ENCODE measurements at places on chromosomes 2 and 18.

DNA sequence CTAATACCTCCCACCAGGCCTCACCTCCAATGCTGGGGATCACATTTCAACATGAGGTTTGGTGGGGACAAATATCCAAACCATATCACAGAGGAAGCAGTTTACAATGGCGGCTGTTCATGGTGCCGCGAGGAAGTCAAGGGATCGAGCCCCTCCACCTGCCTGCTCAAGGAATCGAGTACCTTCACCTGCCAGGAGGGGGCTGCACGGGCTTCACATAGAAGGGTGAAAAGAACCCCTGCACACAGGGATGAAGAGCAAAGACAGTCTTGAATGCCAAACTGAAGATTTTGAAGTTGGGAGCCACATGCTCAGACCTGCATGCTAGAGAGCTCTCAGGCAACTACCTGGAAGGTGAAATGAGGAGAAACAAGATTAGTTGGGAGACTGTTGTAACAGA is 110.3 kb downstream of the KCNF1 start:
- no peak for DNase-seq

DNA sequence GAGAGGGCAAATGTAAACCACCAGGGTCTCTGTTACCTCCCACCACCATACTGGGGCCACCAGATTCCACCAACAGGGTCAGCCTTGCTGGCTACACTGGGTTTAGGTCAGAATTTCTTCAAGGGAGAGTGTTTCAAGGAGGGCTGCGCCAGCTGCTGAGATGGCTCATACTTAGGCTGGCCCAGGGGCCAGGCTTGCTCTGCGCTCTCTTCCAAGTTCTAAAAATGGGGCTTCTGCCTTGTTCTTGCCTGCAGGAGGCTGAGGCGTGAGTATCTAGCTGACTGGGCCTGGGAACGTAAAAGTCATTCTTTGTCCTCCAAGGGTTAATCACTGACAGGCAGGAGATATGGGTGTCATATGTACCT is 28.1 kb downstream of the MRPL33 start:
- no peak for DNase-seq

DNA sequence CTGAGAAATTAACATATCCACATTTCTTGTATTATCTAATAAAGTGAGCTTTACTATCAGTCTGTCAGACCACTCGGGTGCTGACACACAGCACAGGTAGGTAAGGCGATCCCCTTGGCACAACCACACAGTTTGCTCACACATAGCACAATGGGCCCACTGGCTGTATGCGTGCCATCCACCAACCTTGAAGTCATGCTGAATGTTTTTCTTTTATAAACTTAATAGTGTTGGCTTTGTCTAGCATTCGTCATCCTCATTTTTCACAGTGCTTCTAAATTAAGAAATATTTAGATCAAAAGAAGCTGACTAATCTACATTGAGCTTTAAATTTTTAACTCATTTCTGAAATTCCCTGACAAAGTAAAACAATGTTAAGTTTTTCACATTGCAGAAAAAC is 50.0 kb upstream of the PAPOLG start:
- DNase-seq, result no peak

- DNase-seq, result peak; percentile 6
Measured at GRCh38 chr18:42675810-42676209, 439.7 kb downstream of the RIT2 start.

GRCh38 chr2:101981504-101981903 is 10.3 kb upstream of the IL1R2 start:
- DNase-seq, result no peak

GRCh38 chr18:39935598-39935997 is 2019.4 kb upstream of the PIK3C3 start:
- no peak for DNase-seq

DNA sequence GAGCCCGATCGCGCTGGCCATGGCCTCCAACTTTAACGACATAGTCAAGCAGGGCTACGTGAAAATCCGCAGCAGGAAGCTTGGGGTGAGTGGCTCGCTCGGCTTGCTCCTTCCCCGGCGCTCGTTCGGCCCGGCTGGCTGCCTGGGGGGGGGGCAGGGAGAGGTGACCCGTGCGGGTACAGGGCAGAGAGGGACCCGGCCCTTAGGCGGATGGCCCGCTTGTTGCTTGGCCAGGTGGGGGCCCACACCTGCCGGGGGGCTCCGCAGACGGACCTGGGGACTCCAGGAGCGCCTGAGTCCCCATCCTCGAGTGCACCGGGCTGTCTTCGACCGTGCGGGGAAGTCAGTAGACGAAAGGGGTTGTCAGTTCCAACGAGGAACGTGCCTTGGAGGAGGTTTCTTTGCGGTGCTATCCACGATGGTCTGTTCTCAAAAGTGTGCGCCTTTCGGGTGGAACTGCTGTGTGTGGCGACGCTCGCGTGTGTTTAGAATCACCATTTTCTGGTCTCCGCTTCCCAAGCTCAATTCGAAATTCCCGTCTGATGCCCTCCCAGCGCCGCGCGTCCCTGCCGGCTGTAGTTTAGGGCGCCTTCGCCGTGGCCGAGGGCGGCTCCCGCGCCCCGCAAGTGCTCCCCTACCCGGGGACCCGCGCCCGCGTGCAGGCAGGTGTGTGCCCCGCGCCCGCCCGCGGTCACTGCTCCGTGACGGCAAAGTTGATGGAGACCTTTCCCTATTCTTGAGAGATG is 711 bp downstream of the DOK6 start:
- DNase-seq, result peak; percentile 18

DNA sequence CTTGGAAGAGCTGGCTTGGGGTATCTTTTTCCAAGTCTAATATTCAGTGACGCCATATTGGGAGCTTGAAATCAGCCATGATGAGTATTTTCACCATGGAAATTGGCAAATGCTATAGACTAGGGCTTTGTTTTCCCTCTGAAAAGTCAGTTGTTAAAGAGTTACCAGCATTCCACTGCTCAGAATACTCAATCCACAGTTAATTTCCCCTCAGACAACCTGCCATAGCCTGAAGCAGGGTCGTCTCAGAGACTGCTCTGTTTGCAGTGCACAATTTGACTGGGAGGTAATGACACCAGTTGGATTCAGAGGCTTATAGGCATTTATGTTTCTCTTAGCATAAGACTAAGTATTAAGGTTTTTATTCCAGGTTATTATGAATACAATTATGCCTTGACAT is 35.5 kb upstream of the TMEM200C start:
- DNase-seq, result no peak

GRCh38 chr18:64203295-64203694 is 54.4 kb upstream of the LINC00305 start:
- DNase-seq, result no peak

DNA sequence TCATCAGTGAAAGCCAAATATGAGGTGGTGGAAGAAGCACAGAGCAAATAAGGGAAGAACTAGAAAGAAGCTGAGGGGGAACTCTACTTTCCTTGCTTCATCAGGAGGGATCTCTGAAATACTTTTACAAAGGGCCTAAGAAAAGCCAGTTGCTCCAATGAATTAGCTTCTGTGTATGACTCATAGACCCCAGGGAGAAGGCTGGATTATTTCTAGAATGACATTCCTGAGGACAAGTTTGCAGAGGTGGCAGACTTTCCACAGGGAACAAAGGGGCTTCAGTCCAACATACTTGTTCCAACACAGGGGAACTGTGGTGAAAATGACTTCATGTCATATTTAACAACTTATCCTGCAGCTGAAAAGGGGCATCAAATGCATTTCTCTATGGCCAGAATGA is 29.0 kb downstream of the DOK1 start:
- no peak for DNase-seq

- no peak for DNase-seq
Measured at GRCh38 chr2:21163213-21163612, 39.4 kb downstream of the TDRD15 start.

DNA sequence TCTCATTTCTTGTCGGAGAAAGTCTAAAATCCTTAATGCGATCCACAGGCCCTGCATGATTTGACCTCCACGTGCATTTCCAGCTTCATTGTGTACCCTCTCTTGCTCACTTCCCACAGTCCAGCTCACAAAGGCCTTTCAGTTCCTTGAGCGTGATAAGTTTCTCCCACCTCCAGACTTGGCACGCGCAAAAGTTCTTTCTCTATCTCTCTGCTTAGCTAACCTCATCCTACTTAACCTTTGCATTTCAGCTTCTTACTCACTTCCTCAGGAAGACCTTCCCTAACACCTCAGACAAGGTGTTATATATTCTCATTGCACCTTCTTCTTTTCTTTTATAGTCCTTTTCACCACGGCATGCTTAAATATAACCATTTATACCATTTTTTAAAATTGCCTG is 124.8 kb upstream of the XPO1 start:
- no peak for DNase-seq

DNA sequence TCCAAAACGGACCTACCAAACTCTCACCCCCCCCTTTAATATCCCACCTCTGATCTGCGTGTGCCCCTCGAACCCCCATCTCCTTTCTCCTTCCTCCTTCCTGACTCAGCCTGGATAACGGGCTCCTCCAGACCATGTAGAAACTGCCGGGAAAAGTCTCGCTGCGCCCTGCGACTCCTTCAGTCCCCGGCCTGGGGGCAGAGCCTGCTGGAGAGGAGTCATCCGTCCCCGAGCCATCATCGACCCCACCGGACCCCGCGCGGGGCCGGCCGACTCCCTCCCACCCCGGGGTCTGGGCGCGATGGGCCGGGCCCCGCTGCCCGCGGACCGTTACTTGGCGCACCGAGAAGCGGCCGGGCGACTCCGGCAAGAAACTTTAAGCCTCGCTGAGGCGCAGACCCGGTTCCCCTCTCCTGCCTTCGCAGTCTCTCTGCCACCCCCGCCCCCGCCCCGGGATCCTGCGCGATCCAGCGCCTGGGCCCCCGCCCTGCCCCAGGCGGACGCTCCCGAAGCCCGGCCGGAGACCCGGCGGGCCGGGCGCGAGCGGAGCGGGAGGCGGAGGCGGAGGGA is 3.4 kb downstream of the ZEB2 start:
- DNase-seq, result no peak

- no peak for DNase-seq
Measured at GRCh38 chr2:33488715-33489540, 12.5 kb downstream of the RASGRP3 start.

- no peak for DNase-seq
Measured at GRCh38 chr2:207142461-207142860, 23.3 kb downstream of the KLF7 start.

GRCh38 chr2:43221763-43222474 is 4.5 kb downstream of the ZFP36L2 start:
- no peak for DNase-seq

- DNase-seq, result no peak
Measured at GRCh38 chr2:86603905-86604304, 19.8 kb downstream of the RNF103 start.

DNA sequence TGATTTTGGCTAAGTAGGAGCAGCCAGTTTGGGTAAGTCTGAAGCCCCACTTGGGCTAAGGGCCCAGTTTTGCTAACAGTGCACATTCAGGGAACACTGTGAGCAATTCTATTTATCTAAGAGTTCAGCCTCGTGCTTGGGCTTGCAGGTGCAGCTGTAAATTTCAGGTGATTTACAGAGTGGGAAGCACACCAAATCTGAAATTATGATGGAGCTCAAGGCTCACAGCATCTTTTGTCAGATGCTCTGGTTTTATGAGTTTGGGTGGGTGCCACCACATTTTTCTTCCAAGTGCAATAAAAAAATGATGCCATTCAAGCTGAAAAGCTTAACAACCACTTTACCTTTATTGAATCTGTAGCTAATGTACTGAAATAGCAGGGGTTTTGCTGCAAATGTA is 671.2 kb downstream of the LRRTM4 start:
- DNase-seq, result peak; percentile 98

DNA sequence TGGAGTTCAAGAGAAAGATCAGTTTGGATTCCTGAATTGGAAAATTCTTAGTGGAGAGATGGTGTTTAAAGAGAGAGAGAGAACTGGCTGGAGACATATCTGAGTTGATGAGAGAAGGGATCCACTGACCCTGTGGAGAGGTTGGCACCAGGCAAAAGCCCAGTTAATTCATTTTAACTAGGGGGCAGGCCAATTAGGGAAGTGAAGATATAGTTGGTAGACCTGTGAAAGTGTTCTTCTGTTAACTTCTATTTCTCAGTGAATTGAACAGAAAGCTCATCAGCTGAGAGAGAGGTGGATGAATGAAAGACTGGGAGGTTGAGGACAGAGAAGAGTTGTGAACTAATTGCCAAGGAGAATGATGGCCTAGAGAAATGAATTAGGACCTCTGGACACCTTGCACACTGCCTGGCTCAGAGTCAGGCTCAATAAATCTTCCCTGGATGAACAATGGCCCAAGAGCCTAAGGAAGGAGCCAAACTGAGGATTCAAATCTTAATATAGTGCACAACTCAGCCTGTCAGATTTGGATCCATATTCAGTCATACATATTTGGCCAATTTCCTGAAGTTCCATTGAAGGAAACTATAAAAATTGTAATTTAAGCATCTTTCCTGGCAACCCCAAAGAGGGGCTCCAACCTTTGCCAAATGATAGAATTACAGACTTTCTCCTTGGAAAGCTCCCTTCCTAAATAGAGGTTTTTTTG is 82.2 kb upstream of the RMDN2 start:
- no peak for DNase-seq

- DNase-seq, result no peak
Measured at GRCh38 chr2:174051741-174052583, 86.8 kb upstream of the SP3 start.

GRCh38 chr2:29262681-29263260 is 147.6 kb downstream of the CLIP4 start:
- DNase-seq, result peak; percentile 80

DNA sequence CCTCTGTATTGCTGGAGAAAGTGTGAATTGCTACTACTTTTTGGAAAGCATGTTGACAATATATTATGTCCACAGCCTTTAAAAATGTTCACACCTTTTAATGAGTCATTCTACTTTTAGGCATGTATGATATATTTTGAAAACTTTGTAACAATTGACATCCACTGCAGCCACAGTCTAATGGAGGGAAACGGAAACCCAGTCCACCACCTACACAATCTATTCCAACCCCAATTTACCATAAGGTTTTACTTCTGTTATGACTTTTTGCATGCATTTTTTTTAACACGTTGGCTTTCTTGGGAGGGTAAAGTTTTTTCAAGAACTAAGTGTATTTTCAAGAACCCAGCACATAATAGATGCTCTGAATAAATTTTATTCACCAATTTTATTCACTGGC is 38.5 kb upstream of the ATP8B1 start:
- no peak for DNase-seq

GRCh38 chr2:205934443-205934842 is 151.5 kb downstream of the INO80D start:
- no peak for DNase-seq

GRCh38 chr2:19488009-19488691 is 129.7 kb upstream of the OSR1 start:
- no peak for DNase-seq

- DNase-seq, result no peak
Measured at GRCh38 chr2:24207359-24207758, 32.5 kb downstream of the FAM228A start.

DNA sequence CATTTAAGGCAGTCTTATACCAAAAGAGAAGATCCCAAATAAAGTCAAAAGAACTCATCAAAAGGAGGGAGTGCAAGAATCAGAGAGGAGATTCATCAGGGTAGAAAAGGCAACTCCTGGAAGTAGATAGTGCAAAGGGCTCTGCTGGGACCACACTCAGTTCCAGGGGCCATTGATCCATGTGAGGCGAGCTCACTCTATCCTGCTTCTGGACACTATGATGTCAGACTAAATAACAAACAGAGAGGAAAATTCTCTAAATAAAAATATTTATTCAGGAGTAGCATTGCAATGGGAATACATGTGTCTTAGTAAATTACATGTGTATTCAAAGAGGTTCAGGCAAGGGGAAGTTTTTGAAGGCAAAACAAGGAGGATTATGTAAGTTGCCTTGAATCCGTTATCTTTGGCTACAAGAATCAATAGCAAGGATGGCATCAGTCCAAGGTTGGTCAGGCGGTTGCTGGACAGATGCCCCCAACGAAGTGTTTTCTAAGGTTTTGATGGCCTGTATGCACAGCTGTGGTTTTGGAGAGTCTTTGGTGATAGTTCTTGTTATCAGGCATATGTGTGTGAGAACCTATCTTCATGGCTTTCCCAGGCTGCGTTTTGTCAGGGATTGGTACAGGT is 13.2 kb upstream of the SERPINB12 start:
- DNase-seq, result no peak

Measured in DMS79 (cell line).